Activated effector memory CD4-positive, alpha-beta T cell treated with anti-CD3 and anti-CD28 coated beads, Interleukin-2, amount 50 U/mL, for 16 hours (primary cell): ENCODE measurements at places on chromosomes 6 and 20.

GRCh38 chr6:132412656-132413498 is 11.6 kb upstream of the MOXD1 start:
- DNase-seq, result no peak

DNA sequence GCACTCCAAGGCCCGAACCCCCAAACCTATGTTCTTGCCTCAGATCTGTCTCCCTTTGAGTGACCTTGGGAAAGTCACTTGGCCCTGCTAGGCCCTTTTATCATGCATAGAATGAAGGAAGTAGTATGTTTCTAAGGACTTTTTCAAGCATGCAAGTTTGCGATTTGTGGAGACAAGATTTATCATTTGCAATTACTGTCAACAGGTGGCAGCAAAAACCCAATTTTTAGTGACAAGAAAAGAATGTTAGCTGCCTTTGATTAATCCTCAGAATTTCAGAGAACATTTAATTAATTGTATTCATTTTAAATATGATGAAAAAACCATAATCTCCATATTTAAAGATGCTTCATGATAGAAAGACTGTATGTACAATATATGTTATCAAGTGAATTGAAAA is 28.3 kb upstream of the PREP start:
- DNase-seq, result no peak

DNA sequence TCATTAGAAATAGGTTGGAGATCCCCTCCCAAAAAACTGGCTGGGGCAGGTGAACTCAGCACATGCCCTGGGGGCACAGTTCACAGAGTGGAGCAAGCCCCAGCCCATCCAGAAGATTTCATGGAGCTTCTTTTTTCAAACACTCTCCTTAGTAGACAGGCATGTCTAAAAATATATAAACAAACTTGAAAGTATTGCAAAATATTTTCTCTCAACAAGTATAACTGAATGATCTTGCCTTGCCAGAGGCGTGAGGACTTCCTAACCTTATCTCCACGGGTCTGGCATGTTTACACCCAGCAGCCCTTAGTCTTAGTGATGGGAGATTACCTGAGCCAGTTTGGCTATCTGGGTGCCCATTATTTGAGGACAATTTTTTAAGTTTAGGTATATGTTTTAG is 107.1 kb downstream of the QRSL1 start:
- DNase-seq, result no peak

GRCh38 chr20:19012676-19013075 is 199.1 kb downstream of the SCP2D1 start:
- no peak for DNase-seq

DNA sequence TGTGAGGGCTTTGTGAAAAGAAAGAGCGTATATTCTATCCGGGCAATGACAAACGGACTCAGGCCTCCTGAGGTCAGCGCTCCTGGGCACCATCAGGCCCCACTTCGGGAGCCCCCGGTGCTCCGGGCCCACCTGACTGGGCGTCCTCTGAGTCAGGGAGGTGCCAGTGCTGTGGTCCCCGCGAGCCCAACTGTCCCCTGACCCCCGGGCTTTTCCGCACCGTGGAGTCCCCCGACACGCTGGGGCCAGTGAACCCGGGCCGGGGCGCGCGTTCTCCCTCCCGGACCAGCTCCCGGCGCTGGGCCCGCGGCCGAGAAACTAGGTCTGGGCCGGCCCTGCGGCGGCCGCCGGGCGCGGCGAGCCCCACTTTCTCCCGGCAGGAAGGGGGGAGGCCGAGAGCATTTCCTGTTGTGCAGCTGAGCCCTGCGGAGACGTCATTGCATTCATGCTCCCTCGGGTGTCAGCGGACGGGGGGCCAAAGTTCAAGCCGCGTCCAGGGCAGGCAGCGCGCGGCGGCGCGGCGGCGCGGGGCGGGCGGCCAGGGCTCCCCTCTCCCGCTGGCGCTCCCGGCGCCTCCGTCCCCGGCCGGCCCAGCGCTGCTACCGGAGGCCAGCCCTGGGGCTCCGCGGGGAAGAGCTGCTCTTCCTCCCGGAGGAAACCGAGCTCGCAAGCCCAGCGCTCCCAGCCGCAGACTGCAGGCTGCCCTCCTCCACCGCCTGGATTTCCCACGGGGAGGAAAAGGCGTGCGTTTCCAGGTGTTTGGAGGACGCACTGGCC is 18.3 kb downstream of the HIVEP2 start:
- peak; percentile 88 for DNase-seq
